ENCODE measurements at places on chromosomes 6 and 20. TPM values are rescaled to one million over a fixed set of nuclear protein-coding genes. Genes with fewer than 3 reads are reported as not detected.

DNA sequence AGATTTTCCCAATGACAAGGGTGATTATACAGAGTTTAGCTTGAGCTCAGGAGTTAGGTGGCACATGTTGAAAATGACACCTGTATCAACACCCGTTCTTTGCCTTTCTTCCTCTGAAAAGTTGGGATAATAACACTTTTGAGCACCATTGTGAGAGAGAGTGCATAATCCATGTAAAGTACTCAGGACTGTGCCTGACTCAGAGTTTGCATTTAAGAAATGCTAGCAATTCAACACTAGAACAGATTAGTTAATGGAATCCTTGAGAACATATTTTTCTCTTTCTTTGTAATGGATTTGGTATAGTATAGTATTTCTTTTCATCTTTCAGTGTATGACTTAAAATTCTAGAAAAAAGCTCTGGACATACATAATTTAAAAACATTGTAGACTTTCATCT, 449.2 kb downstream of the GJA1 start:
- no peak for DNase-seq

GRCh38 chr6:39786649-39787048, 5.5 kb upstream of the DAAM2 start:
- no peak for DNase-seq

DNA sequence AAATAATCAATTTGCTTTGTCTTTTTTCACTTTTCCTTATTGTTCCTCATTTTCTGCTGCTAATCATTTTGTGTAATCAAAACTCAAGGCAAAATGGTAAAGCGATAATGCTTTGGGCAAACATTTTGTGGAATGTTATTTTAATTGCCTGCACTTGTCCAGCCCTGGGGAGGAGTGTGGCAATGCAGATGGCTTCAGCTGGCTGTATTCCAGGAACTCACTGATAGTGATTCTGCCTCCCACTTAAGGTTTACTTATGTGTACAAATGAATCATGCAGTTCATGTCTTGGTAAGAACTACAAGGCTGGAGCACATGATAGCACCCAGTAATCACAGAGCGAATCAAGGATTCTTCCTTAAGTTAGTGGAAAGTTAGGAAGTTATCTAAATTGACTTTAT, 107.8 kb downstream of the COL19A1 start:
- DNase-seq, result no peak

GRCh38 chr20:19407736-19408135, 195.3 kb downstream of the SLC24A3 start:
- no peak for DNase-seq

DNA sequence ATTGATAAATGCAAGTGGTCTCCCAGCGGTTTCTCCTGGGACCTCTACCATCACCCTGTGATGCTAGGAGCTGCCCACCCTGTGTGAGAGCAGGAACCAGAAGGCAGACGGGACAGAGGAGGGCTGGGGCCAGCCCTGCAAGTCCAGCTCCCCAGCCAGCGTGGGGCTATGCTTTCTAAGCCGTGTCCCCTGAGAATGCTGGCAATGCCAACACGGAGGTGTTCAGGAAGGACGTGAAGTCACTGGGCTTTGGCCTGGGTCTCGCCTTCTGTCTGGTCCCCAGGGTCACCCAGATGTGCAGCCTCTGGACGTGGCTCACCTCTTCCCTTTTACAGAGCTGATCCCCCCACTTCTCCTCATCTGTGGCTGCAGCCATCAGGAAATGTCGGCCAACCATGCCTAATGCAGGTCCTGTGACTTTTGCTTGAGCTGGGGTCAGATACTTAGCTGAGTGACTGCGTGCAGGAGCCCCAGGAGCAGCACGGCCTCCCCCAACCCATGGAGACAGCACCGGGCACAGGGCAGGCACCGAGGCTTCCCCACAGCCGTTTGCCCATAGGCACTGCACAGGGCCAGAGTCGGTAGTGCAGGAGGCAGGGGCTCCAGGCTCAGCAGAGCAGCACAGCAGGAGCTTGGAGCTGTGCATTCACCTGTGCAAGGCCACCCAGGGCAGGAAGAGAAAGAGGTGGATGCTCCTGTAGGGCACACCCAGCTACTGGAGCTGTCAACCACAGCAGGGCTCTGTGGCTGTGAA, 66.2 kb downstream of the GNAS-AS1 start:
- DNase-seq, result no peak

BNIP5 gene
- total RNA-seq, result not detected

GRCh38 chr6:151387175-151387970, 4.0 kb downstream of the ZBTB2 start:
- DNase-seq, result no peak

DNA sequence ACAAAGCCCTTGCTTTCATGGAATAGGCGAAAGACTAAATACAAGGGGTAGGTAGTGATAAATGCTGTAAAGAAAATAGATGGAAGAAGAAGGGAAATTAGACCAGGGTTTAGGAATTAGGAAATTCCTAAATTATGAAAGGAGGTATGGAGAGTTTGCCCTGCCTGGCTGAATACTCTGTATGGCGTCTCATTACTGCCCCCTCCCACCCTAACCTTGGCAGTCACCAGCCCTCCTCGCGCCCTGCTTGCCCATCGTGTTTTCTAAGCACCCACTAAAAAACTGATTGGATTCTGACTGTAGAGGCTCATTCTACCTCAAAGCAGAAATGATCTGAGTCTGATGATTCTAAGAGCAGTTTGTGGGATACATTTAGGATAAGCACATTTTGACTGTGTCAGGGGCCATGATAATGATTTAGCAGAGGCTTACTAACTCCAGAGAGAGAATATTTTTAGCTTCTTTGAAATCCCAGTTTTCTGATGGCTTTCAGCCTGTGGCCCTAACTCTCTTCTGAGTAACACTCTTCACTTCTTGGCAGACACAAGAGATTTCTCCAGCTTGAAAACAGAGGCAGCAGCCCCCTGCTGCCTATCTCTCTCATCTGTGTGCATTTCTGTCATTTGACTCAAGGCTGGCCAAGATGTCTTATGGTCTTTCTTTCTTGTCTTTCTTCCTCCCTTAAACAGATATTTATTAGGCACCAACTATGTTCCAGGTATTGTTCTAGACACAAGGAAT, 1.4 kb upstream of the CHD6 start:
- no peak for DNase-seq

KIFC1 gene
- 180 TPM for total RNA-seq

DNA sequence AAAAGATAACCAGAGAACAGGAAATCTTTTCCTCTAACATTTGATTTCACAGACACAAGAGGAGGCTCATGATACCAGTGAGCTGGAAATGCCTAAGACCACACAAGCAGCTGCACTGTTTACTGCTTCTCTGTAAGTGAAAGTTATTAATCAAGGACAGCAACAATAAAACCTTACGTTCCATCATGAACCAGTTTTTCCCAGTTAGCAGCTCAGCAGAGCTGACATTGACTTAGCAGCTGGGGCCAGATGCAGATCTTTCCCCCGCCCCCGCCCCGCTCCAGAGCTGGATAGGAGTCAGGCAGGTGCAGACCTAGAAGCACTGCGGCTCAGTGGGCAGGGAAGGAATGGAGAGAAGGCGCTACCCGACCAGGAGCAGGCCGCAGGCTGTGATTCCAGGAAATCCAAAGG, 275.2 kb downstream of the GMDS start:
- no peak for DNase-seq

ADTRP gene
- 0.63 TPM for total RNA-seq

DNA sequence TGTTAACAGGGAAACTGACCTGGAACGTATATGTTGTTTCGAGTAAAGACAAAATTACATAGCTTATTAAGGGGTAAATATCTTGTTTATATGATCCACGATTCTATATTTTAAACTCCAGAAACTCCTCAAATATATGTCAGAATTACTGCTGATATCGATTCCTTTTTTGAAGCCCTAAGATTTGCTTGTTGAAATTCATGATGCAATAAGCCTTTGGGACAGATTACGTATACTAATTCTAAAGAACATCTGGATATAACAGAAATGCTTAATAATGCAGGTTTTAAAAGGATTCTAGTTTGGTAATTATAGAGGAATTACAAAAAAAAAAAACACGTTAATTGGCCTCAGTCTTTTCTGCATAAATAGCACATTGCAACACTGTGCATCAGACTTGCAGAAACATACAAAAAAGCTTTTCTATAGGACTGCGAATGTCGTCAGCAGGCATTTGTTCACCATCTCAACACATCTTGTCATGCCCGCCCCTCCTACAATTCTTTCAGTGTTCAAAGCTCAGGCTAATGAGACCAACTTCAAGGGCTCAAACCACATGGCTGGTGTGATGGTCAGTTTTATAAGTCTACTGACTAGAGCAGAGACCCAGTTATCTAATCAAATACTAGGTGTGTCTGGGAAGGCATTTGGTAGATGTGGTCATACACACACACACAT, 74.9 kb downstream of the AGPAT4 start:
- DNase-seq, result no peak

DNA sequence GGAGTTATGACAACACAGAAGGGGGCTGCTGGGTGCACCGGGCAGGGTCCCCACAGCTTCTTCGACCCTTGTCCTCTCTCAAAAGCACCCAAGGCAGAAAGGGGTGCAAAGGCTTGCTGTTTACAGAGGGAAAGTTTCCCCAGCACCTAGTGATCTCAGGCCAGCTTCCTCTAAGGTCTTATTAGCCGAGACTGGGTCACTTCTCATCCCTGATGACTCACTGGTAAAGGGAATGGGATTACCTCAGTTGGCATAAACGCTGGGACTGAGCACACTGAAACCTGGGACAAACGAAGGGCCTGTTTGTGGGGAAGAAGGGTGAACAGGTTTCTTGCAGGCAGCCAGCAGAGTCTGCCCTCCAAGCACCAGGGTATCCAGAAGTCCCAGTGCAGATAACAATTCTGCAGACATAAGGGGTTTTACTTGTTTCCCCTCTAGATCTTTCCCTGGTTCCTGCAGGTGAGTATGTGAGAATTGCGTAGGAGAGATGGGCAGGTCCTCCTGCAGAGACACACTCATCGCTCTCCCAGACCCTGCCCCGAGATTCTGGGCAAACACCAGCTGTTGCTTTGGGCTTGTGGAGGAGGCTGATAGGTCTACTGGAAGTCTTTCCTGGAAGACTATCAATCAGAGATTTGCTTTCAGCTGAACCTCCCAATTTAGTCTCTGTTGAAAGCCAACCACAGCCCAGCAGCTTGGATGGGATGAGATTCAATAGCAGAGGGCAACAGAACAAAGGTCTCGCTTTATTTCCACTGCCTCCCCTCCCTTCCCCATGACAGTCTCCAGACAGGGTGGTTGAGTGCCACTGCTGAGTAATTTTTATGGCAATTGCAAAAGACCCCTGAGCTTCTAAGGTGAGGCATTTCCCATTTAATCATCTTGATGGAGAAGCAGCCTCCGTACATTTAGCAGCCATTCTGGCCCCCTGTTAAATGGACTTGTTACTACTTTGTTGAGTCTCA, 25.7 kb downstream of the KCNG1 start:
- DNase-seq, result no peak

- no peak for DNase-seq
Measured at GRCh38 chr6:35739645-35740524, 3.1 kb downstream of the ARMC12 start.

DNA sequence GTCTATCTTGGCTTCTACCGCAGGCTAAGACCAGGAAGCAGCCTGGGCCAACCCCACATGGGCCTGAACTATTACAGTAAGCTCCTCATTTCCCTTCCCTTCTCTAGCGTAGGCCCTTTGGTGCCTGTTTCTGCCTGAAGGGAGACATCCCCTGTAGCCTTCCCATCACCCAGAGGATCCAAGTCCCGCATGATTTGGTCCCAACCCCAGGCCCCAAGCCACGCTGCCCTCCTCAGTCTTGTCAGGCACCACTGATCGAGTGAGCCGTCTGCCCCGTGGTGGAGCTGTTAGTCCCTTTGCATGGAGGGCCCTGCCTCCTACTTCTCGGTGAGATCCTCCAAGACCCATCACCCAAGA, 46.4 kb downstream of the EBF4 start:
- no peak for DNase-seq

- no peak for DNase-seq
Measured at GRCh38 chr6:33750244-33750991, 3.7 kb upstream of the IP6K3 start.

GRCh38 chr6:167238694-167239467, 52.2 kb upstream of the UNC93A start:
- no peak for DNase-seq

DNA sequence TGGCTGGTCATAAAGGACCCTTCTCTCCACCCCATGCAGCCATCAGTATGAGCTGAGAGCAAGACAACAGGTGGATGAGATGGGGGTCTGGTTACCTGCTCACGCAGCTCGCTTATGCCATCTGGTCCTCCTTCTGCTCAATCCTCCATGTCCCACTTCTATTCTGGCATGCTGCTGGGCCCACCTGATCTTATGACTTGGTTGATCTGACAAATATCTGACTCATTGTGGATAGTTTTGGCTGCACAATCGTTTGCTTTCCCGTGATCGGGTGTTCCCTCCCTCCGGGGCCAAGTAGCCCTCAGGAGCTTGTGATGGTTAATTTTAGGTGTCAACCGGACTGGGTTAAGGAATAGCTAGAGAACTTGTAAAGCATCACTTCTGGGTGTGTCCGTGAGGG, 26.6 kb upstream of the ELMO2 start:
- DNase-seq, result no peak

FAM217A gene
- not detected for total RNA-seq

PACSIN1 gene
- total RNA-seq, result 1.4 TPM
